Bone marrow (tissue), 2 donors: ENCODE measurements at places on chromosomes 2 and 18.

DNA sequence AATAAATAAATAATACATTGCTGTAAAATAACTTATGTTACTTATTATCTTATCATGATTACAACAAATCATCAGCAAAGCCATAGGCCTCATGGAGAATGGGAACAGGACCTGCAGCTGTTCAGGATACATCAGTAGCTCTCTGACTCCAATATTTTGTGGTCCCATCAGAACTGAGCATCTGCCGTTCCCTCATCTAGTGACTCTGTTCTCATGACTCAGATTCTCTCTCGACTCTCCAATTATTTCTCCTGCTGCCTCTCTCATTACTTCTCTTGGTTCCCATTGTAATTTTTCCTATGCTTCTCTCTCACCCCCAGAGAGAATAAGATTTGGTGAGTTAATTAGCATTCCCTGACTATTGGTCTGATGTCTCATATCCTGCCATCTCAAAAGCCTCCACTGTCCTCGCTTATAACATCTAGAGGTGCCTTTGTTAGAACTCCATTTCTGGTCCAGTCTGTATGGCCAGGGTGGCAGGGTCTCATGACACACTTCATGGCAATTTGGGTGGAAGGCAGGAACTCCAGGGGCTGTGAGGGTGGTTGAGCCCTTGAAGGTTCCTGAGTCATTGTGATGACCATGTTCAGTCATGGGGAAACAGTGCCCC, 78.0 kb upstream of the TANC1 start:
- DNase-seq, result no peak

- DNase-seq, result no peak
Observed at GRCh38 chr18:46794607-46795006, 37.8 kb upstream of the ST8SIA5 start.

- no peak for DNase-seq
Observed at GRCh38 chr2:72155737-72156136, 8.1 kb upstream of the CYP26B1 start.

GRCh38 chr2:129910446-129911362, 68.8 kb upstream of the RAB6C start:
- no peak for DNase-seq

DNA sequence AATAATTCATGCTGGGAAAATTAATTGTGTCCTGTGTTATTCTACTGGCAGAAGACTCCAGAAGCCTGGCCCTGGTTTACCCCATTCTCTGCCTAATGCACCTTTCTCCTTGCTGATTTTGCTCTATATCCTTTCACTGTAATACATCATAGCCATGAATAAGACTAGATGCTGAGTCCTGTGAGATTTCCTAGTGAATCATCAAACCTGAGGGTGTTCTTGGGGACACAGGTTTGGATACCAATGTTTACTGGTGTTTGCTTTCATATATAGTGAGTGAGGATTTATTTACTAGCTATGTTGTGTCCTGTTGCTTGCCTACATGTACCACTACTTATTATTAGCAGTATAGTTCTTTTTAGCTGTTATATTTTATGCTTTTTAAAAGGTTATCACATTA, 6.5 kb downstream of the METTL5 start:
- no peak for DNase-seq

- no peak for DNase-seq
Observed at GRCh38 chr2:181111059-181111458, 130.7 kb downstream of the UBE2E3 start.

DNA sequence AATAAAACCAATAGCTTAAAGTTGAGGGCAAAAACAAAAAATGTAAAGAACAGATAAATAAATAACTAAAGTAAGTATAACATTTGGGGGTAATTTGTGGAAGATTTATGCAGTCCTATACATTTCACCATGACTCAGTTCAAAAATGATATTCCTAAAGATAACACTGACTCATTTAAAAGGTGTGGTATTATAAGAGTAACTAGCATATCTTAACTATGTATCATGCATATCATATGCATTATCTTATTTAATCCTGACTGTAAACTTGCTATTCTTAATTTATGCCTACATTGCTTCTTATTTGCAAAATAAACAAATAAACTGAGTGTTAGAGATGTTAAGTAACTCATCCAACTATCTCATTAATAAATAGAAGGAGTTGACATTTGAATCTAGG, 726.5 kb upstream of the PKDCC start:
- no peak for DNase-seq

DNA sequence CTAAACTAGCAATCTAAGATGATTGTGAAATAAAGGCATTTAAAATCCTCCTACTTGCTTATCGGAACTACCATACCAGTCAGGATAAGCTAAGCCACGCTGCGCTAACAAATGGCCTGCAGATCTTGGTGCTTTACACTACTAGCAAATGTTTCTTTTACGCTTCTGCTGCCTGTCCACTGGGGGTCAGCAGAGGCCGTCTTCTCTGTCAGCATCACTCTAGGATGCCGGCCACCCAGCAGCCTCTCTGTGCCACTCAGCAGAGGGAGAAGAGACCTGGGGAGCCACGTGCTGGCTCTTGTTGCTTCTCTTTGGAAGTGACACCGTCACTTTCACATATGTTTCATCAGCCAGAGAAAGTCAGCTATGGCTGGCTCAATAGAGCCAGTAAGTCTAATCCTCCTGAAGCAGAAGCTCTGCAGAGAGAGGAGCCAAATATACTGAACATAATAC, 36.6 kb downstream of the COPS8 start:
- no peak for DNase-seq

DNA sequence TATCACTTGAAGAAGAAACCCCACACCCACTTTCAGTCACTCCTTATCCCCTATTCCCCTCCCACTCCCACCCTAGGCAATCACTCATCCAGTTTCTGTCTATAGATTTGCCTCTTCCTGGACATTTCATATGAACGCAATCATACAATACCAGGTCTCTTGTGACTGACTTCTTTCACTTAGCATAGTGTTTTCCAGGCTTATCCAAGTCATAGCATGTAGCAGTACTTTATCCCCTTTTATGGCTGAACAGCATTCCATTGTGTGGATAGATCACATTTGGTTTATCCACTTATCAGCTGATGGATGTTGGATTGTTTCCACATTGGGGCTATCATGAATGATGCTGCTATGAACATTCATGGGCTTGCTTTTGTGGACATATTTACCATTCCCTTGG, 6.6 kb downstream of the CFAP221 start:
- no peak for DNase-seq

GRCh38 chr2:129885735-129886134, 93.7 kb upstream of the RAB6C start:
- no peak for DNase-seq

GRCh38 chr2:238743243-238744065, 104.4 kb upstream of the TWIST2 start:
- DNase-seq, result no peak

GRCh38 chr2:10331702-10332401, 29.1 kb downstream of the HPCAL1 start:
- peak; percentile 74 for DNase-seq

- no peak for DNase-seq
Observed at GRCh38 chr2:223744580-223744979, 92.8 kb downstream of the AP1S3 start.

DNA sequence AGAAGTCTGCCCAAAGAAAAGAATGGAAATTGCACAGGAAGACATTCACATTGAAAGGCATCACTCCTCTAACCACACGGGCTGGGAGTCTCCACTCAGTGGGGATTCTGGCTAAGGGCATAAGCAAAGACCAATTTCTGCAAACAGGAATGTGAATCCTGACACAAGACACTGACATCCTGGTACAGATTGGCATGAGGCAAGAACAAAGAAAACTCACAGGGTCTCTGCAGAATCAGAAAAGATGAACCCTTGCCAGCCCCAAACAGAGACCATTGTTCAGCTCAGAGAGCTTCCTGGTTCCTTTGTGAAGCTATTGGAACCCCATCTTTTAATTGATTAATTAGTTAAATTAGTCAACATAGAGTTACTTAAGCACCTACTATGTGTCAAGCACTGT, 82.3 kb downstream of the UPP2 start:
- no peak for DNase-seq

DNA sequence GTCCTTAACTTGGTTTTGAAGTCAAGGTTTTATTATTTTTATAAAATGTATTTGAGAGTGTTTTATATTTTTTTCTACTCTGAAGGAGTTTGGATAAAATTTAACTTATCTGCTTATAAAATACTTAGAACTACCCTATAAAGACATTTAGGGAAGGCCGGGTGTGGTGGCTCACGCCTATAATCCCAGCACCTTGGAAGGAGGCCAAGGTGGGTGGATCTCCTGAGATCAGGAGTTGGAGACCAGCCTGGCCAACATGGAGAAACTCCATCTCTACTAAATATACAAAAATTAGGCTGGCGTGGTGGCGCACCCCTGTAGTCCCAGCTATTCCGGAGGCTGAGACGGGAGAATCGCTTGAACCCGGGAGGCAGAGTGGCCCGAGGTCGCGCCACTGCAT, 486.4 kb downstream of the DSC3 start:
- no peak for DNase-seq

DNA sequence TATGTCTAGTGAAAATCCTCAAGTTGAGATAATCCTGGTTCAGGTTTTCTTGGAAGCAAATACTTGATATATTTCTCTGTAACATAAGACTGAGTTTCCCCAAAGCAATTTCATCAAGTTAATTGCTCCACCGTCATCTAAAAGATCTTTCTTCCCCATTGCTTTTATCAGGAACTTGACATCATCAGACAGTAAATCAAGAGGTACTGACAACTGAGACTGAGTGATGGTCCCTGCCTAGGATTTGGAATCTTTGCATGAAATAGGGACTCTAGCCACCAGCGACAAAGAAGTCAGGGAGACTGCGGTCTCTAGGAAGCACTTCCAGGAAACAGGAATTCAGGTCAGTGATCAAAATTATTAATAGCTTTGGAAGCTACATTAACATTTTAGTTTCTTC, 43.4 kb upstream of the SCN1A start:
- DNase-seq, result no peak

DNA sequence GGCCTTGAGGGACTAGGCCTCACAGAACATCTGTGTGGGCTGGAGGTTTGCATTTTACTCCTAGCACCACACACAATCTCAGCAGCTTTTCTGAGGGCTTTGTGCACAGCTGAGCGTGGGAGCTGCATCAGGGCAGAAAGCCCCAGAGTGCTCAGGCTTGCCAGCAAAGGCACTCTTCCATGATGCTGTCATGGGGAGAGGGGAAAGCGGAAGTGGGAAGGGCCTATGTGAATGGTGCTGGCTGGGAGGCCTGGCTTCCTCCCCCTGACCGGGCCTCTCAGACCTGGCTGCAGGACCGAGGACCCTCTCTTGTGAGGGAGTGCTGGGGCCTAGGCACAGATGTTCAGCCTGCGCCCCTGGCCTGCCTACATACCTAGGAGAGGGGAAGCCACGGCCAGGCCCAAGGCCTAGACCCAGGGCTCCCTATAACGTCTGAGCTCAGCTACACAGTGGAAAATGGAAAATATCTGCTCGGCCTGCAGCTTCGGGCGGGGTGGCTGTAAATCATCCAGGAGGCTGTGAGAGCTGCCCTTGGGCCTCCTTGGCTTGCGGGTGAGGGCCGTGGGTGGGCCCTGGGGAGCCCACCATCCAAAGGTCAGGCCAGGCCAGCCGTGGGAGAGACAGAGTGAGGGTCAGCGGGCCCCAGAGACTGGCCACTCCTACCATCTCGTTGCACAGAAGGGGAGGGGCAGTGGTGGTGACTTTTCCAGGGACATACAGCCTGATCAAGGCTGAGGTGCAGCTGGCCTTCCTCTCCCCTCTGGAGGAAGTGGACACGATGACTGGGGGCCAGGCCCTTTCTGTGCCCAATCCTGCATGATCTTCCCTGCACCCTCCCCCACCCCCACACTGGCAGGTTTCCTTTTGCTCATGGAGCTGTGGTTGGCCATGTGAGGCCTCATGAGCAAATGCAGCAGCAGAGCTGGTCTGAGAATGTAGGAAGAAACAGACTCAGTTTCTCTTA, 22.8 kb downstream of the GLI2 start:
- no peak for DNase-seq

DNA sequence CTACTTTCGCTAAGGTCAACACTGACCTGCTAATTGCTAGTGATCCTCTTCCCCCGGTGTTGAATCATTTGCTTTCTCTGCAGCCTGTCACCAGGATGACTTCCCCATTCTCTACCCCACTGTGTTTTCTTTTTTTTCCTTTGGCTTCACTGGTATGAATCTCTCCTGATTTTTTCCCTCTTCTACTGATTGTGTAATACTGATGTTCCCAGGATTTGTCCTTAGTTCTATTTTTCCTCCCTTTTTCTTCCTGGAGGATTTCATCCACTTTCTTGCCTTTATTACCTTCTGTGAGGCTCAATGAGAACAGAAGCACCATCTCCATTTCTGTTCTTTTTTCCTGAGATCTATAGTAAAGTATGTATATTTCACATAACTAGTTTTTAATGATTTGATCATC, 14.1 kb upstream of the MSH2 start:
- no peak for DNase-seq

DNA sequence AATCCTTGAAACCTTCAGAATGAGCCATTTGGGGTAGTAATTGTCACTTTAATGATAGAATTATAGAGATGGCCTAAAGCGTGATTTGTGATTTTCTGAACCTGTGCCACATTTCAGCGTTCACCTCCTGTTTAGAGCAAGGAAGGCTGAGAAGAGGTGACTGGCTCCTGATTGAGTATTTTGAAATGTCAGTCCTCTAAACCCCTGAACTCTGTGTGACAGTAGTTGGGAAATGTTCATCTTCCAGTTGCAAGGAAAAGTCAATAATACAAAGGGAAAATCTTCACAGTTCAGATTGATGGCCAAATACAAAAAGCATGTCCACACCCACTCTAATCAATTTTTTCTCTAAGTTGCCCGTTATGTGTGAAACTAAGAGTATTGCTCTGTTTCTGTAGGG, 305.2 kb downstream of the ARHGAP15 start:
- DNase-seq, result no peak

GRCh38 chr18:5628512-5629255, 84.9 kb upstream of the EPB41L3 start:
- no peak for DNase-seq

- no peak for DNase-seq
Observed at GRCh38 chr2:40255103-40255502, 196.8 kb downstream of the SLC8A1 start.

DNA sequence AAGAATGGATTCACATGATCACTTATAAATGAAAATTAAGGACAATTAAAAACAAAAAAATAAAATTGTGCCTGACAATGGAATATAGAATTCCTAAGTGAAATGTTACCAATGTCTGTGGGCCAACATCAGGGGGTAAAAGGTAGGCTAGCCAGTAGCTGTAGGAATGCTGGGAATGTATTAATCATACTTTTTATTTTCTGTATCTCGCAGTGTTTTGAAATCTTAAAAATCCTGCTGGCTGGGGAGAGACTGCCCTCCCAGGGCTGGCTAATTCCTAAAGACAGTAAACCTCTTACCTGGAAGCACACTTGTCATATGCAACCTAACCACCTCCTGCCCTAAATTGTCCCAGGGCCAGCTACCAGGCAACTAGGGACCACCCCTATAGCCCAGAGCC, 69.8 kb downstream of the REV1 start:
- no peak for DNase-seq

DNA sequence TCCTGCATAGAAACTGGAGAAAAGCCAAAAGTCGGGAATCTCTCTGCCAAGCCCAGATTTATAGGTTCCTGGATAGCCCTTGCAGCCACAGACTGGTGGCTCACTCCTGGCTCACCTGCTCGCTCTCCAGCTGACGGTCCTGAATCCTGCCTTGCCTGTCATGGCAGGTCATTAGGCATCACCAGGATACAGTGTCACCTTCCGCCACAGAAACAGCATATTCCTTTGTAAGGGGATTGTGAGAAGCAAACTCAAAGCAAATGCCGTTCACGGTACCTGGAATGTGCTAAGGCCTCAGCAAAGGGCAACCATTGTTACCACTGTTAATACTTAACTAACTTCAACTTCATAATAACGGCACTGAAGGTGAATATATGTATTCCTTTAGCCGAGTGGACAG, 57.1 kb upstream of the GPR45 start:
- DNase-seq, result no peak
